ENCODE measurements at places on chromosomes 1 and 21.

DNA sequence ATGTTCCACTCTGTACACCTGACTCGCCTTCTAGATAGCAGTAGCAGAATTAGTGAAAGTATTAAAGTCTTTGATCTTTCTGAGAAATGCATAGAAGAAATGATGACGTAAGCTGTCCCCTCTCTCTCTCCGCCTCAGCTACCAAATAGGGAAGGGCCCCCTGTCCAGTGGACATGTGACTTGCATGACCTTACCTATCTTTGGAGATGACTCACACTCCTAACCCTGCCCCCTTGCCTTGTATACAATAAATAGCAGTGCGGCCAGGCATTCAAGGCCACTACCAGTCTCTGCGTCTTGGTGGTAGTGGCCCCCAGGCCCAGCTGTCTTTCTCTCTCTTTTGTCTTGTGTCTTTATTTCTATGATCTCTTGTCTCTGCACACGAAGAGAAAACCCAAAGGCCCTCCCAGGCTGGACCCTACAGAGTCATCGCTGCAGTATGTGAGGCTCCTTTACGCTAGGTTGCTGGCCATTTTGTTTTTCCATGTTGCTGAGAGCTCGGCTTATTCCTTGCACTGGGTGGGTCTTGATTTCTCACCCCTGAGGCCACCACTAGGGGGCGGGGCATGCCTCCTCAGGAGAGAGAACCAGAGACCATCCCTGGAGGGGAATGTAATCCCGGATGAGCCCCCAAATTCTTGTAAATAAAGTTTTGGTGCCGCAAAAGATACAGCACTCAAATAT, 16.0 kb upstream of the ZBTB8B start:
- no peak for DNase-seq

DNA sequence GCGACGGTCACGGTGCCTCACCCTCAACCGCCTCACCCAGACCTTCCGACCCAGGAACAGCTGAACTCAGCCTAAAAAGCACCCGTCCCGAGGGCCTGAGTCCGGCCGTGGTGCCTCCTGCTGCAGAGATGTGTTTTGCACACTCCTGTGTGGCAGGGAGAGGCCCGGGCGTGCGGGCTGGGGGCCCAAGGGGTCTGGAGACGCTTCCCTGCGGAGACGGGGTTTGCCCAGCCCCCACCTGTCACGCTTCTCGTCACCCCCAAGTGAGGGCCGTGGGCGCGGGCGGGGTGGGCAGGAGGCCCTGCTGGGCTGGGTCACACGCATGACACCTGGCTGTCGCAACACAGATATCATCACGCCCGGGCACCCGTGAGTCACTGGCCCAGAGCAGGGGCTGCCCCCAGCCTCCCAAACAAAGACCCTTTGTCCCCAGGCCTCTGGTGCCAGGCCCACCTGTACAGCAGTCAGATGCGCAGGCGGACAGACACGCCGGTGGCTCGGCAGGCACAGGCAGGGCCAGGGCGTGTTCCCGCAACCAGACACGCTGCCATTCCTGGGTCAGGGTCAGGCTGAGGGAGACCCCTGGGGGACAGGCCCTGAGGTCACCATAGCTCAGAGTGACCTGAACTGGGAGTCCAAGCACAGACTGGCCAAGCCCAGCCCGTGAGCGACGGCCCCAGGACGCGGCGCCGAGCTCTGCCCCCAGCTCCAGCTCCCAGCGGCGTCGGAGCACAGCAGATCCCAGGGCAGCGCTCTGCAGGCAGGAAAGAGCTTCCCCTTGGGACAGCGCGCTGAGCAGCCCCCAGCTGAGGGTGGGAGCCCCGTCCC, 6.1 kb downstream of the B3GALT6 start:
- no peak for DNase-seq

DNA sequence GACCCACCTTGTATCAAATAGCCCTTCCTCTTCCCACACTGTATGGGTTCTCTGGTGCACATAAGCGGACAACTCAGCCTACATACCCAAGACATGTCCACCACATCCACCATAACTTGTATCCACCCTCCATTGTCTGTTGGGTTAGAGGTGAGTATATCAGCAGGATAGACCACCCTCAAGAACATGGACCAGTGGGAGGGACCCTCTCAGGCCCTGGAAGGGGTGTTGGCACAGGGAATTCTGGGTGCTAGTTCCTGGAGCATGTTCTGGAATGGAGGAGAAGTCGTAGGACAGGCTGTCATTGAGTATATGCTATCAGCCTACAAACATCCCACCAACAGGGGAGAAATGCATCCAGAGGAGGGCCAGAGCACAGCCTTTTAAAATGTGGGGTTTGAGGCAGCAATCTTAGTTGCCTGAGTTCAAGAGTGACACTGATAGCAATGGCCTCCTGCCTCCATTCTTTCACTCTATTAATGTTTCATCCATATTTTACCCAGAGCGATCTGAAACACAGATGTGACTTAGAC, 7.5 kb downstream of the CD55 start:
- no peak for DNase-seq

GRCh38 chr1:101474039-101474665, 237.3 kb downstream of the S1PR1 start:
- no peak for DNase-seq

DNA sequence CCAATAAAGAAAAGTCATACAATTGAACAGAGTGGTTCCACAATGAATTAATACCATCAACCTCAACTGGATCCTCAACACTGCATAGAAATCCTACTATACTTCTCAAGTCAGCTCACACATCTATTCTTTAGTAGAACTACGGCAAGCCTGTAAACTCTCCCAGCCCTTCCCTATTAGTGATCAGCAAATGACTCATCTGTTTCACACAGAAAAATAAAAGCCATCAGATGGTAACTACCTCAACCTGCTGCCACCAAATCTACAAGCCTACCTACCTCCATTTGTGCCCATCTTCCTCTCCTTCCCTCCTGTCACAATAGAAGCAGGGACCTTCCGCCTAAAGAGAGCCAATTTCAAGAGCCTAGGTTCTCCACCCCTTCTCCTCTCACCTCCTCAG, 63.6 kb downstream of the DMAP1 start:
- no peak for DNase-seq

GRCh38 chr21:46555225-46555617, 49.7 kb downstream of the S100B start:
- no peak for DNase-seq

All from CD4-positive, alpha-beta T cell (primary cell).